ENCODE measurements at places on chromosomes 11 and 22. TPM values are rescaled to one million over a fixed set of nuclear protein-coding genes. Genes with fewer than 3 reads are reported as not detected.

Gene USH1C
- not detected for total RNA-seq

Gene LINC01488
- total RNA-seq: not detected

Gene RHOD
- not detected for total RNA-seq

Gene LIF
- total RNA-seq: 24.5 TPM

Gene UPK3A
- not detected for total RNA-seq

Gene CHORDC1
- total RNA-seq: 48.9 TPM

Gene TRIM48
- total RNA-seq: 0.43 TPM

Gene OR10S1
- not detected for total RNA-seq

Gene ABCC8
- total RNA-seq: 0.47 TPM

Gene PYGM
- total RNA-seq: 11.6 TPM

Gene CCDC87
- 0.37 TPM for total RNA-seq

Gene IL10RA
- not detected for total RNA-seq

Gene PACS1
- total RNA-seq: 23.2 TPM

Gene OR52I2
- not detected for total RNA-seq

Gene OR4D5
- not detected for total RNA-seq

Gene SCUBE2
- total RNA-seq: not detected

Gene KAT5
- total RNA-seq: 71.4 TPM

Gene MMP8
- total RNA-seq: 0.03 TPM

Gene TMPRSS5
- not detected for total RNA-seq
